ENCODE measurements at places on chromosomes 12 and 14.

DNA sequence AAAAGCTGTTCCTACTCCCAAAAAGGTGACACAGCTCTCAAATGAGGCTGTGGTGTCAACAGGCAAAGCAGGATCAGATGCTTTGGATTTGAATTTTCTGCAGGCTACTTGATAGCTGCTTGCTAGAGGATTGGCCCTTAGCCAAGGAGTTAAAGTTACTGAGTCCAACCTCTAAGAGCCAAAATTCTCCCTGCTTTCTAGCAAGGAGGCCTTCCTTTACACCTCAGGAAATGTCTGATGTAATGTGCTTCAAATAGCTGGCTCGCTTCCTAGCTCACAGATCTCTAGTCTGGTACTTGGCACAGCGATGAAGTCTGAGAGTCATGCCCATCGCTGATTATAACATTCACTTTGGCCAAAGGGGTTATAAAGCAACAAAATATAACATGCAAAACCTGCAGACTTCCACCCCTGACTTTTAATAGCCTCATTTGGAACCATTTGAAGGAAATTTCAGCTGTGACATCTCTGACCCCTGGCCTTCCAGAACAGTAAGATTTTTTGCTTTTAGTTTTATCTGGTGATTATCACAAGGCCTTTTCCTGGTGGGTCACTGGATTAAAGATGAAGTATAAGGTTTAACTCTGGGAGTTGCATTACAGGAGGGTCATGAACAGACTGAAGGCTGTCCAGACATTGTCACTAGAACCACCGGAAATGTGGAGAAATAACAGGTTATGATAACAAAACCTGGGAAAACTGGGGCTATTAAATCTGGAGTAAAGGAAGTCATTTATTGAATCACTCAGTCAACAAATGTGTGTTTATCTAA is 189.7 kb downstream of the EPS8 start:
- DNase-seq: peak; percentile 93

- peak; percentile 69 for DNase-seq
Observed at GRCh38 chr12:48925304-48926011, at the start of gene FKBP11. Gene FKBP11, minus strand, starts transcription at chr12:48925492. Its CDS starts 64 bp downstream, at chr12:48925428.

DNA sequence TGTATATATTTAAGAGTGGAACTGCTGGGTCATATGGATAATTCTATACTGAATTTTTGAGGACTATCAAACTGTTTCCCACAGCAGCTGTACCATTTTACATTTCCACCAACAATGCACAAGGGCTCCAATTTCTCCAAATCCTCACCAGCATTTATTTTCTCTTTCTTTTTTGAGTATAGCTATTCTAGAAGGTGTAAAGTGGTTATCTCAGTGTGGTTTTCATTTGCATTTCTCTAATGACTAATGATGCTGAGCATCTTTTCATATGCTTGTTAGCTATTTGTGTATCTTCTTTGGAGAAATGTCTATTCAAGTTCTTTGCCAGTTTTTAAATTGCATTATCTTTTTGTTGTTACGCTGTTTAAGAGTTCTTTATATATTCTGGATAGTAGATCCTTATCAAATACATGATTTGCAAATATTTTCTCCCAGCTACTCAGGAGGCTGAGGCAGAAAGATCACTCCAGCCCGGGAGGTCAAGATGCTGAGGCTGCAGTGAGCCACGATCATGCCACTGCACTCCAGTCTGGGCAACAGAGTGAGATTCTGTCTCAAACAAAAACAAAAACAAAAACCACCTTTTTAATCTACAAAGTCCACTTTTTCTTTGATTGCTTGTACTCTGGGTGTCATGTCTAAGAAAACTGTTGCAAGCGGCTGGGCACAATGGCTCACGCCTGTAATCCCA is 32.8 kb downstream of the GTF2A1 start:
- no peak for DNase-seq

- no peak for DNase-seq
Observed at GRCh38 chr12:77045183-77045582, 20.2 kb downstream of the E2F7 start.

GRCh38 chr12:75642226-75642625 is 130.8 kb upstream of the KRR1 start:
- no peak for DNase-seq
